Large intestine (tissue), 12 donors: ENCODE measurements at places on chromosomes 16 and 17. TPM values are rescaled to one million over a fixed set of nuclear protein-coding genes. Genes with fewer than 3 reads are reported as not detected.

DNA sequence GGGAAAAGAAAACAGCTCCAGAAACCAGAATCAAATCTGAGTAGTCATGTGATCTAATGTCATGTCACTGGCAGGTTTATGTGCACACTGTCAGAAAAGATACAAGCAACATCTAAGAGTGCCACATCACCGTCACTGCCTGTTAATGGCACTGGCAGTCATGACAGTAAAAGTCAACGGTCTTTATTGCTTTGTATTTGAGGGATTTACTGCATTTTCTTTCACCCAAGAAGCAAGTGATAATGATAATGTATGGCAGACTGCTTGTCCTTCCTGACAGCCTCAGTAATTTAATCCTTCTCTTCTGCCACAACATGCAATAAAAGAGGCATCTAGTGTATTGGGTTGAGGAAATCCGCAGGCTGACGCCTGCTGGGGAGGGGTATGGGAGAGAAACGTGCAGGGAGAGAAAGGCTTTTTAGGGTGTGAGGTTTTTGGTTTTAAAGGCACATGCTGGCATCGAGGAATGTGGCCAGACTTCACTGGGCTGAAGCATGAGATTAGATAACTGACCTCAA, 92.4 kb downstream of the RPGRIP1L start:
- DNase-seq: no peak

DNA sequence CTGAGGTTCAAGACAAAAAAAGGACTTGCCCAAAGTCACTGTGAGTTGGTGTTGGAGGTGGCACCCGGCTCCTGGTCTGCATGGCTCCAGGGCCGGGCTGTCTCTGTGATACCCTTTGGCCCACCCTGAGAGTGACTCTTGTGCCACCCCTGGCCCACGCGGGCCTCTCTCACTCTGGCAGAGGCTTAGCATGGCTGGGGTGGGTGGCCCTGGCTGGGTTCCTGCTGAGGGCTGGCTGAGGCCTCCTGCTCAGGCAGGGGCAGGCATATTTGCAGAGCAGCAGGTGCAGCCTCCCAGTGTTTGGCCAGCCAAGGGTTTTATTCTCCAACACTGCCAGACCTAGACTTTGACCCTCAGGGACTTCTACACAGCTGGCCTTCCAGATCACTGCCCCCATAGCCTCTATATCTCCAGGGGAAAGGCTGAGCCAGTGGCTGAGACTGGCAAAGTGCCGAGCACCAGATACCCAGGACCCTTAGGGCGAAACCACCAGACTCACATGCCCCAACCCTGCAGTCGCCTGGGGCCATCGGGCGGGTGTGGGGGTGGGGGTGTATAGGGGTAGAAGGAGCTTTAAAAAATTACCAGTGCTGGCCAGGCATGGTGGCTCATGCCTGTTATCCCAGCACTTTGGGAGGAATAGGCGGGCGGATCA, 21.5 kb upstream of the ADGRG1 start:
- peak; percentile 89 for DNase-seq

- peak; percentile 64 for DNase-seq
Measured at GRCh38 chr16:66741169-66741900, 10.1 kb downstream of the DYNC1LI2 start.

DNA sequence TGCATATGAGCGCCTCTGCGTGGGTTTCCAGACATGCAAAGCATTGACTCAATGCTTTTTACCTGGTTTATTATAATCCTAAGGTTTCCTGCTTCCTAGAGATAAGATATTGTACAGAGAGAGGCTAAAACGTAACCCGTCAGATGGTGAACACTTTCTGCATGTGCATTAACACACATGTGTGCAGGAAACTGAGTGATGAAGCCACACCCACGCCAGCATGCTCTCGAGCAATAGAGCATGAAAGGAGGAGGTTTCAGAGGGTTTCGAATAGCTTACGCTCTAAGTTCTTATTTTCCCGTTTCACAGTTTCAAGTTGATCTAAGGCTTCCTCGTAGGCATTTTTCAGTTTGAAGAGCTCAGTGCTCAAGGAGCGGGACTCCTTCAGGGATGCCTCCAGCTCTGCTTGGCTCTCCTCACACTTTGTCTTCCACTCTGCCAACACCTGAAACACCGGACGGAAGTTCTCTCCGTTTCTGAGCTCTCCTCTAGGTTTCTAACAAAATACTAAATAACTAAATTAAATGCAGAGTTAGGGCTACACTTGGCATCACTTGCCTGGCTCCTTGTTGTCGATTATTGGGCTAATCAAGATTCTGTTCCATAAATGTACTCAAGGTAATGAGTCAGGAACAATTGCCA, 23.2 kb downstream of the MYH3 start:
- DNase-seq: no peak

DNA sequence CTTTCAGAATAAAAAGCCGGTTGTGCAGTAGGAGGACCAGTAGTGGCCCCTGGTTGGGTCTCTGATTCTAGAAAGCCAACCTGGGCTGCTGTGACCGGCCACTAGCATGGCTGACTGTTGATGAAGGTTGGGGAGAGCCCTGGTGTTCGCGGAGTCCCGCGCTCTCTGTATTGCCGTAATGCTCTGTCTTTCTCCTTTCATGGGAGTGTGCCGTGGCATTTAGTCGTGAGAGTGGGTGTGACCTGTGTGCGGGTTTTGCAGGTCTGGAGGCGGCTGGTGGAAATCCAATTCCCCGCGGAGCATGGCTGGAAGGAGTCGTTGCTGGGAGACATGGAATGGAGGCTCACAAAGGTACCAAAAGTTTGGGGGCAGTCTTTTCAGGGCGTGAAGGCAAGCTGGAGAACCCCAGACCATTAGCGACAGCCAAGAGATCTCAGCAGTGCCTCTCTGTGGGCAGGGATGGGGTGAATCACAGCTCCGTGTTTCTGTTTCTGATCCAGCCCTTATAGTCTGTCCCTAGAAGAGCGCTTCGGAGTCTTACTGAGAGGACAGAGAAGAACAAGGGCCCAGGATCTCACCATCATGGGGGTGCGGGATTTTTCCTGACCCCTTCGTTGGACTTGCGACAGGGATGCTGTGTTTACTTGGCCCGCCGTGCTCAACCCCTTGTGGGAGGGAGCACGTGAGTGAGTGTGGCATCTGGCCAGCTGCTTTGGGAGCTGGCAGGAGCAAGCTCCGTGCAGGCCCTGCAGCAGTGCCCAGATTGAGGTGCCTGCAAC, 56.5 kb downstream of the RNF213 start:
- no peak for DNase-seq

DNA sequence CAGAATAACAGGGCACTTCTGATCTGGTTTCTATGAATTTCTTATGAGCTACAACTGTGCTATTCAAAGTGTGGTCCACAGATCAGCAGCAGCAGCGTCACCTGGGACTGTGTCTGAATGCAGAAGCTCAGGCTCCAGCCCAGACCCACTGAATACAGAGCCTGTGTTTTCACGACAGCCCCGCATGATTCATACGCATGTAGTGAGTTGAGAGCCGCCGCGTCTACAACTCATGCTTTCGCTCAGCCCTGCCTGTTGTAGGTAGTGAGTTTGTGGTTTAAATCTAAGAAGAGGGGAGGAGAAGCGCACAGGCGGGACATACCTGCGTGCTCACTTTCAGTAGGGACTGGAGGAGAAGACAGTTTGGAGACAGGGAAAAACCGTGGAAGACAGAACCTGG, 28.5 kb upstream of the ELAC2 start:
- DNase-seq: no peak

DNA sequence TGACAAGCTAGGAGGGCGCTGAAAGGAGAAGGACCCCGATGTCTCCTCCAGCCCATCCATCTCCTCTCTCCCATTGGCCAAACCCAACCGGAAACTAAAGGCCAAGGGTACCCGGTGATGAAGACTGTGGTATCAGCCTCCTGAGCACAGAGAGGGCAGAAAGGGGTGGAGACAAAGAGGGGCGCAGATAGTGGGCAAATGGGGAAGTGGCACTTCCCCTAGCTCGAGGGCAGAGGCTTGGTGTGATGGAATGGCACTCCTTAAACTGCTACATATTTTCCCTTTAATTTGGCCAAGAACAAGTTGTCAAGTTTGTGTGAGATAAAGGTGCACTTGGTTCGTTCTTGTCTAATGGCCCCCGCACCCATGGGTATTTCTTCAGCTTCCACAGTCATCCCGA, 27.8 kb downstream of the IL4R start:
- DNase-seq: no peak

- no peak for DNase-seq
Measured at GRCh38 chr17:6420173-6420641, 14.7 kb downstream of the AIPL1 start.

GRCh38 chr17:81885869-81886548, 5.4 kb downstream of the ALYREF start:
- DNase-seq: no peak

GRCh38 chr17:27760069-27760885, 40.1 kb downstream of the NOS2 start:
- peak; percentile 23 for DNase-seq

DNA sequence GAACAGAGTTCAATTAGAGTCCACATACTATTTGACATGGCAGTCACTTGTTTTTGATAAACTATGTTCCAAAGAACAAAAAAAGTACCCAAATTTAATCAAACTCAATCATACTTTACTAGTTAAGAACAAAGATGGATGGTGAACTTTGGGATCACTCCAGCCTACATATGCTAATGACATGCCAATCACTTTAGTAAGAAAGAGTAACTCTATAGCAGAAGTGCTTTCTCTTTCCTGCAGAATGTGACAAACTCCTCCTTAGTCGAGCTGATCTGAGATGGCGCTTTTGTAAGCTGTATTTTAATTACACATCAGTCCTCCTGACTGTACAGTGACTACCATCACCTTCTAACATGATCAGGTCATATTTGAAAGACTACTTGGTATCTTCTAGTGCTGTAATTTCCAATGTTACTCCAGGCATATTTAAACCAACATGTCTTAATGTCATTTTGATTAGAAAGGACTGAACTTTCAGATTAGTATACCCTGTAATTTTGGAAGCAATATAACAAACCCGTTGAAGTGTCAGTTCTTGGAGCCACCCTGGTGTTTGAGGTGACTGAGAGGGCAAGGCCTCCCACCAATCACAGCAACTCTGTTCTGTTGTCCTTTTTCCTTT, 4.1 kb downstream of the NETO2 start:
- DNase-seq: no peak

- DNase-seq: no peak
Measured at GRCh38 chr16:17107450-17107849, 363.3 kb downstream of the XYLT1 start.

- DNase-seq: no peak
Measured at GRCh38 chr17:50304781-50305404, 30.6 kb downstream of the TMEM92 start.

DNA sequence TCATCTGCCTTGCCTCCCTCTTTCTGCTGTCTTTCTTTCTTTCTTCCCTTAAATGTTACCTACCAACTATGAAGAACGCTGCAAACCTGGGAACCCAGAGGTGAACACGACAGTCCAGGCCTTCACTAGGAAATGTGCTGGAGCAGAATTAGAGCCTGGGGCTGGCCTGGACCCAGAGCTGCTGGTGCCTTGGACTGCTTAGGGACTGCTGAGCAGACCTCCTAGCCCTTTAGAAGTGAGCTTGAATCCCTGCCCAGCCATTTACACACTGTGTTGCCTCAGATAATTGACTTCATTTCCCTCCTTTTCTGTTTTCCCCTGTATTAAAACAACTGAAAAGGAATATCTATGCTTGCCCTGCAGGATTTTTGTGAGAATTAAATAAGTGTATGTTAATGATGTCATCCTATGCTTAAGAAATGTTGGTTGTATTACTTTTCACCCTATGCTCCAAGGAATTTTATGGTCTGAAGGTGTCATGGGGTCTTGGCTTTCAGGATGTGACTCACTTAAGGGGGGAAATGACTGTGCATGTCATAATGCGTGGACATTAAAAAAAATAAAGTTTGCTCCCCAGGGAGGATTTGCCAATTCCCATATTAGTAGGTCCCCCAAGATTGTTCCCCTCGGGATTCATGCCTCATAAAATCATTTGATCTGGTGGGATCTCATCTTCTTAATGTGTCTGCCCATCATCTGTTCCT, 11.5 kb downstream of the CDH13 start:
- DNase-seq: no peak

The CD300H gene
- 0.15 TPM for polyA plus RNA-seq
